D341Med (cell line): ENCODE measurements at places on chromosomes 7 and 10.
A peak's percentile ranks its signal among the peaks of the same experiment; 100 is the strongest.

DNA sequence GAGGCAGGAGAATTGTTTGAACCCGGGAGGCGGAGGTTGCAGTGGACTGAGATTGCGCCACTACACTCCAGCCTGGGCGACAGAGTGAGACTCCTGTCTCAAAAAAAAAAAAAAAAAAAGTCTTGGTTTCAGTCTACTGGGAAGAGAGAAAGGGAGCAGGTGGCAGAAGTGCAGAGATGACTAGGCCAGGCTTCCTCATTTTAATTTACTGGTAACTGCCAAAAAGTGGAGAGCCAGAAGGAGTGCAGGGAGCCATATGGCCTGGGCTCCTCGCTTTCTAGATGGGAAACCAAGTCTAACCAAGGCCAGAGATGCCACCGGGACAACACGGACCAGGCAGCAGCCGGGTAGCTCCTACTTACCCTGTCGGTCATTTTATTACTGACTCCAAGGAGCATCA lies 12.2 kb downstream of the SEPHS1 start:
- no peak for DNase-seq

DNA sequence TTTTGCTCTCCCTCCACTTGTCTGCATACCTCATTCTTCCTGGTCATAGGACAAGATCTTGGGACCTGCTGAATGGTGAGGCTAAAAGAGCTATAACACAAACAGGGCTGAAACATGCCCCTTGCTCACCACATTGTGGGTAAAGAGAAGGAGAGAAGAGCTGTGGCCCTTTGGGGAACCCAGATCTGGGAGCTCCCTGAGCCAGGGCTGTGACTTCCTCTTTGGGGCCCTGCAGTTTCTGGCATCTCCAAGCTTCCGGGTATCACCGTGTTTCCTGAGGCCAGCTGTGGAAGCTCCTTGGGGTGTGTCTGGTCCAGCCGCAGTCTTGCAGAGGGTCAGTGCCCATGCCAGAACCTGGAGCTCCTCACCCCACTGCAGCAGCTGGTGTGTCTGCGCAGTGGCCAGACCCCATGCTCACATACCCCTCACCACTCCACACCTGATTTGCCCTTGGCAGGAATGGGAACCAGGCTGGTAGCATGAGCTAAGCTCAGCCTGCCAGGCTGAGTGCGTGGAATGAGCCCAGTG lies 34.0 kb downstream of the DKK1 start:
- DNase-seq = no peak

GRCh38 chr7:46791188-46791587 lies 790.7 kb downstream of the TNS3 start:
- DNase-seq = no peak

DNA sequence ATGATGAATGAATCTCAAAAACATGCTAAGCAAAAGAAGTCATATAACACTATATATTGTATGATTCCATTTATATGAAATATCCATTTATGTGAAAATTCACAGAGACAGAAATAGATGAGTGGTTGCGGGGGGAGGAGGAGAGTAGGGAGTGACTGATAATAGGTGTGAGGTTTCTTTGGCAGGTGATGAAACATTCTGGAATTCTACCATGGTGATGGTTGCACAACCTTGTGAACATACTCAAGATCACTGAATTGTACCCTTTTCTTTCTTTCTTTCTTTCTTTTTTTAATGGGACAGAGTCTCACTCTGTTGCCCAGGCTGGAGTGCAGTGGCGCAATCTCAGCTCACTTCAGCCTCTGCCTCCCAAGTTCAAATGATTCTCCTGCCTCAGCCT lies 10.7 kb downstream of the SVOPL start:
- DNase-seq = no peak

GRCh38 chr7:130270947-130271800 lies 4.5 kb downstream of the CPA2 start:
- no peak for DNase-seq

DNA sequence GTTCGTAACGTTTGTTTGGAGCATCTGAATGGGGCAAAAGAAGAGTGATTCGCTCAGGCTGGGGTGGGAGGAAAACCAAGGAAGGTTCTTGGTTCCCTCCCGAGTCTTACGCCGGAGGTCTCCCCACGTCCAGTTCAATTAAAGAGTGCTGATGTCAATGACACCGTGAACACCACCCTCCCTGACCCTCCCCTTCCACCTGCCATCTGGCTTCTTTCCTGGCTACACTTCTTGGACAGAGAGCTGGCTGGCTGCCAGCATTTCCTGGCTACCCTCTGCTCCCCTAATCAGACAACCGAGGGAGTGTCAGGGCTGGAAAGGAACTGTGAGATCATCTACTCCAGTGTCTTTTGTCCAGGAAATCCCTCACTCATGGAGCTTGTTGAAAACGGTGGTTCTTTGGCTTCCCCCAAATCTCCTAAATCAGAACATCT lies 24.1 kb upstream of the FFAR4 start:
- DNase-seq = peak; percentile 35

- peak; percentile 68 for DNase-seq
Measured at GRCh38 chr7:7554649-7555575, 11.8 kb upstream of the MIOS start.

DNA sequence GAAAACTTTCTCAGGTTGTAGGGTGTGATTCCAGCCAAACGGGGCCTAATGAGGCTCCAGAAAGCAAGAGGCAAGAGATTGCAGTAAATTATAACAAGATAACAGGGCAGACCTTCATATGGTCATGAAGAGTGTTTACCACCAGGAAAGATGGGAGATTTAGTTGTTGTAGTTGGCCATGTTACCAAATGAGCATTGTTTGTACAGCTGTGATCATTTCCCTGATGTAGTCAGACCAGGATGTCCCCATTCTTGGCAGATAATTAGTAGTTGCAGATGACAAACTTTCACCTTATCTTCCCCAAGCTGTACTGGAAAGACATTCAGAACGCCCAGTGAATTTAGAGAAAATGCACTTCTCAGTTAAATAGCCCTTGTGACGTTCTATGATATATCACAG lies 630.8 kb downstream of the ANKRD7 start:
- no peak for DNase-seq
